BJ (cell line): ENCODE measurements at places on chromosomes 12 and 14. TPM values are rescaled to one million over a fixed set of nuclear protein-coding genes. Genes with fewer than 3 reads are reported as not detected.

GRCh38 chr12:53798575-53798974, 46.8 kb upstream of the CISTR start:
- no peak for DNase-seq

DNA sequence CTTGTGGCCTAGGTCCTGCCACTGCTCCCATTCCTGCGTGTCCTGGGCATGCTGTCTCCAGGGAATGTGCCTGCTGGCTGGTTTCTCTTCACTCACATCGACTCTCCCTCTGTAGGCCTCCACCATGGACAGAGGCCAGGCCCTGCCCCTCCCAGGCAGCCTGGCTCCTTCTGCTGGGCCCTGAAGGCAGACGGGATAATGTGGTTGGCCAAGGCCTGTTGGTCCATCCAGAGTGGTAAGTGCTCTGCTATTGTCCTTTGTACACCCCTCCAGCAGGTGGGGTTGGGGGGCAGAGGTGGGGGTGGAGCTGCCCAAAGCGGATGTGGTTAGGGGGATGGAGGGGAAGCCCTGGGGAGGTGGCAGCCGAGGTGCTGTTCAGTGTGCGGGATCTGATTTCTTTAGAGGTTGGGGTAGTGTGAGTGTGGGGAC, 9.5 kb upstream of the NR4A1 start:
- DNase-seq = no peak

The FBLN5 gene
- 135 and 158 TPM in 2 replicates for polyA plus RNA-seq

The RNASE7 gene
- not detected in 2 replicates for polyA plus RNA-seq

DNA sequence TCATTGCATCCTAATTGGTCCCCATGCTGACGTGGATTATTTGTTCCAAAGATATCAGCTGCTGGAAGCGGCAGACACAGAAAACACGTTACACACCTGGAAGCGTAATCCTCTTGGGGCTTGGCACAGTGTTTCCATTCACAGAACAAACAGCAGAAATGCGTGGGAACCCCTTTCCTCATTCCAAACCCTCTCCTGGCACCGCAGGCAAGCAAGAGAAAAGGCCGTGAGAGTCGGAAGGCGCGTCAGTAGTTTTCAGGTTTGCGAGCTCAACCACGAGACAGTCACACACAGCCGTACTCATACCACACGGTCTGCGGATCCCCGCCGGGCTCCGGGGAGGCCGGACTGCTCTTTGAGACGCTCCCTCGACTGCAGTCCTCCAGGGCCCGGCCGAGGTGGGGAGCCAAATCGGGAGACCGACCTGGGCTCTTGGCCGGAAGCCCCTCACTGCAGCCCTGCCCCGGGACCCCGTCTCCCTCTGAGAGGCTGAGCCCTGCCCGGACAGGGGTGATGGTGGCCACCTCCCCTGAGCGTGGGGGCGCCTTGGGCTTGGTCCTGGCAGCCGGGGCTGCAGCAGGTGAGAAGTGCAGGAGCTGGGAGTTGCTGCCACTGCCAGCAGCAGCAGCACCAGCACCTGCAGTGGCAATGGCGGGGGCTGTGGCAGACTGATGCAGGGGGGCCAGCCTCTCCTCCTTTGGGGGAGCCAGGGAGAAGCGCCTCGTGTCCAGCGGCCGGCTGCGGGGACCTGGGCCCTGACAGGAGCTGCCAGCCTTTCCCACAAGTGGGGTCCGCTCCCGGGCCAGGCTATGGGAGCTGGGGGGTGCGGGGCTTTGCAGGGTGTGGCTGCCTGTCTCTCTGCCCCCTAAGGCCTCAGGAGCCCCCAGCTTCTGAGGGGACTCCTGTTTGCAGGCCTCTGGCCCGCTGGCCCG, 28.1 kb upstream of the GPR68 start:
- DNase-seq = no peak

The ASPG gene
- polyA plus RNA-seq = 0.07 and 0.12 TPM in 2 replicates

The KRT2 gene
- polyA plus RNA-seq = not detected in 2 replicates

GRCh38 chr14:93078870-93079269, 36.9 kb downstream of the ITPK1 start:
- peak; percentile 92 for DNase-seq

DNA sequence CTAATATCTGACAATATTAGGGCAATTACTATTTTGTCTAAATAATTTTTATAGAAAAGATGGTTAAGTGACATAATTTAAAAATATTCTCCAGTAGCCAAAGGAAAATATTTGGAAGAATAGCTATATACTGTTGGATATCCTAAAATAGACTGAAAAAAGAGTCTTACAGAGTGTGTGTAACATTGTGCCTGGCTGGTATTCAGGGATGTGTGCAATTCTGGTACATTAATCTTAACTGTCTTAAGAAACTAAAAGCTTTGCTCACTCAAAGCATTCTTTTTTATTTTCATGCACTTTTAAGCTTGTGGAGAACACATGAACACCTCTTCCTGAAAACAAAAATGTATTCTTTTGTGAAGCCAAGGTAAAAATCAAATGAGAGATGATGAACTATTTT, 10.1 kb upstream of the NR2C1 start:
- no peak for DNase-seq

GRCh38 chr12:105462831-105463230, 132.3 kb downstream of the C12orf75 start:
- no peak for DNase-seq

The TCTN1 gene
- 34.0 and 34.1 TPM in 2 replicates for polyA plus RNA-seq

DNA sequence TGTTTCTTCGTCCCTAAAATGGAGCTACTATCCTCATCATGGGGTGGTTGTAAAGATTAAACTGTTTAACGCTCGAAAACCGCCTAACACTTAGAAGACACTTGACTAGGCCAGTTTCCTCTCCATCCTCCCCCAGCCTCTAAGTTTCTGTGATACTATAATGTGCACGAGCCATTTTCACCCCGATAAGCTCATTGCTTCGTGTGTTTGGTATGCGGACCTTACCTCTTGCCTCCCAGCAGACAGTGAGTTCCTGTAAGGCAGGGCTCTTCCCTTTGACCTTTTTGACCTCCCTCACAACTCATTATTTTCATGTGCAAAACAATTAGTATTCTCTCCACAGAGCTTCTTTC, 499 bp upstream of the GXYLT1 start:
- DNase-seq = no peak

The CS gene
- 117 and 150 TPM in 2 replicates for polyA plus RNA-seq

The NELL2 gene
- 0.16 and 0.23 TPM in 2 replicates for polyA plus RNA-seq

DNA sequence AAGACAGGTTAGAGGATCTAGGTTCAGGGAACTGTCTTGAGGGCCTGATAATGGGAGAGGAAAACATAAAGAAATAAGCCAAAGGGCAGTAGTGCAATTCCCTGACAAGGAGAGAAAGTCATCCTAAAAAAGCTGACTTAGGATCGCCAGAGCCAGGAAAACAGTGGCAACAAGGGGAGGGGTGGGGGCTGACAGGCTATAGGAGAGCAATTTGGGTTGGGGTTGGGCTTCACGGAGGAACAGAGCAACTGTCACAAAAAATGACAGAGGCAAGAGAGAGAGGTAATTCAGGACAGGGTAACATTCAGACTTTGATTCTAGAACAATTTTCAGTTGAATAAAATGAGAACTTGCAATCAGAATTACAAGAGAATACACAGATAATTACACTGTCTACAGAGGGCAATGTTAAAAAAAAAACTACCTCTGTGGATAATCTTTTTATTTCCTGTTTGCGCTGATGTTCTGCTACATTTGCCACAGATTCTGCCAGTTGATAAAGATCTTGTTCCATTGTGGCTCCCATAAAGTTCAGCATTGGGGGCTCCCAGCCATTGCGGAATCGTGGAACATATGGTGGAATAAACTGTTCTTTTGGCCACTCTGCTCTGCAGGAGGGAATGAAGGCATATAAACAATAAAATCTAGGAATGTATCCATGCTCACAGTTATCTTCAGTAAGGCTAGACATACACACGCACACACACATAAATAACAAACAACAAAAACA, 138.6 kb downstream of the EPS8 start:
- DNase-seq = no peak

GRCh38 chr12:121023799-121024198, 7.5 kb upstream of the C12orf43 start:
- no peak for DNase-seq

GRCh38 chr12:34398706-34399630, 376.7 kb downstream of the ALG10 start:
- DNase-seq = no peak

The EPYC gene
- 0.17 TPM in 1 of 2 replicates, not detected in the other for polyA plus RNA-seq

The PTPRO gene
- polyA plus RNA-seq = 0.23 and 0.60 TPM in 2 replicates

GRCh38 chr14:86940106-86940505, 1052.9 kb downstream of the GALC start:
- no peak for DNase-seq
